NCI-H510A treated with DMSO at 0.1 percent for 48 hours (cell line): ENCODE measurements at places on chromosomes 2 and 18.

- peak; percentile 83 for DNase-seq
Measured at GRCh38 chr2:79512442-79513401, at the start of gene CTNNA2. Gene CTNNA2 (plus strand): TSS chr2:79513051.

DNA sequence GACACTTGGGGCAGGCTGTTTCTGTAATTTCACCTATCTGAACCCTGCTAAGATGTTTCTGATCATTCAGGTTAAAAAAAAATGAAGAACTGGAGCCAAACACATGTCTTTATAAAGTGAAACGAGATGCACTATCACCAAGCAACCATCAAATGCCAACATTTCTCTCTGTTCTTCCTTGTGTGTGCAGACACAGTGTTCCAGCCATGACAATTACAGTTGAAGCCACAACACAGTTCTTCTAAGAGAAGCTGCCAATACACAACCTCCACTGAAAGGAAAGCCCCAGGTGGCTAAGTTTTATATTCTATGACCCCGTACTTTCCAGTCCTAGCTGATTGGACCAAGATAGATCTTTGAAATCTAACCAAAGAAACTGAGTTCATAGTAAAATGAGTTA, 181.8 kb downstream of the RAD51AP2 start:
- no peak for DNase-seq

GRCh38 chr2:236535024-236535423, 34.6 kb upstream of the ACKR3 start:
- DNase-seq, result no peak

- DNase-seq, result no peak
Measured at GRCh38 chr2:134668821-134669220, 50.0 kb downstream of the TMEM163 start.

DNA sequence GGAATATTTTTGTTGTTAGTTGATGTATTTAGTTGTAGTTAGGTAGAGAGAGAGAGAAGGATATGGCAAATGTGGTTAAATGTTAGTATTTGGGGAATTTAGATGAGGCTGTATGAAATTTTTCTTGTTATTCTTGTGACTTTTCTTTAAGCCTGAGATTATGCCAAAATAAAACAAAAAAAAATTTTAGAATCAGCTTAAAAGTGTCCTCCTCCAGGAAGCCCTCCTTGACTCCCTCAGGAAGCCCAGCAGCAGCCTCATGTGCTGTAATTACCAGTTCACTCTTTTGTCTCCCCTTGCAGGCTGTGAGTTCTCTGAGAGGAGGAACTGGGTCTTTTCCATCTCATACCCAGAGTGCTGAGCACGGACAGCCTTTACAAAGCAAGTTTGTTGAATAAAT, 243.5 kb downstream of the TFCP2L1 start:
- DNase-seq, result no peak

DNA sequence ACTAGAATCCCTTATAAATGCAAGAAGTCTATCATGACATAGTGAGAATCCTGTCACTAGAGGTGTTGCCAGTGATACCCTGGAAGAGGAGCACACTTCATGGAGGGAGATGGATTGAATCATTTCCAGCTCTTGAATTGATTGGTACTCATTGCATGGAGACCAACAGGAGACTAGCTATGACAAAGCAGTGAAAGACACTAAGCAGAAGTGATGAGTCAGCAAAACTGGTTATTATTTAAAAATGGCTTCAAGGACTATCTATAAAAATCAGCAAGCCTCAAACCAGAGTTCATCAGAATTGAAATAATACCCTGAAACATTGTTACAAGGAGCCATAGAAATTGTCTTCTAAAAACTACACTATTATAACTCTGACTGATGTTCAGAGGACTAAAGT, 200.3 kb downstream of the PDE11A start:
- no peak for DNase-seq

GRCh38 chr18:3624935-3625741, 175.2 kb downstream of the TGIF1 start:
- DNase-seq, result no peak

- no peak for DNase-seq
Measured at GRCh38 chr2:171541202-171541887, 19.1 kb downstream of the CYBRD1 start.

GRCh38 chr2:241312082-241312481, 3.4 kb downstream of the HDLBP start:
- DNase-seq, result no peak

- no peak for DNase-seq
Measured at GRCh38 chr18:78977637-78978348, 1.8 kb upstream of the SALL3 start.

GRCh38 chr2:9258501-9258900, 51.9 kb downstream of the ASAP2 start:
- DNase-seq, result no peak

DNA sequence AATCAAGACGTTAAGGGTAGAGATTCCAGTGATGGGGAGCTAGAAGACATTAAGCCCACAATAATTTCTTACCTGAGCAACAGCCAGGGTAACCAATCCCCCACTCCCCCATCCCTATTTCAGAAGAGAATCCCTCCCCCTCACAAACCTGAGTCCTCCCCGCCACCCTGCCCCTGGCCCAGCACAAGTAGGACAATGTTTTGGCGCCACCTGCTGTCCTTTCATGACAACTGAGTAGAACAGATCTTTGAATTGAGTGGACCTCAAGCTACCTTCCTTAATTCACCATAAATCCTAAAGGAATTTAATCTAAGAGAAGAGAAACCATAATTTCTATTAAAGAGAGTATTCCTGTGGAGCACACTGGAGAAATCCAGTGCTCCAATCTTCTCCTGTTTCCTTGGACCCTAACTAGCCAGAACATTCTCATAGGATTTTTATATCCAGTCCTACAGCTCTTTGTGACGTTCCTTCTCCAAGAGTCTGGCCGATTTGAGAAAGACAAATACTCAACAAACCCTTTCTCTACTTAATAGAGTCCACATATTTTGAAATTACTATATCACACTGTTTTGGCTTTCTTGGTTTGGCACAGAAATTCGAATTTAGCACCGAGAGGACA, 41.1 kb downstream of the NHEJ1 start:
- DNase-seq, result peak; percentile 58

GRCh38 chr2:192615105-192615504, 420.4 kb upstream of the TMEFF2 start:
- no peak for DNase-seq

DNA sequence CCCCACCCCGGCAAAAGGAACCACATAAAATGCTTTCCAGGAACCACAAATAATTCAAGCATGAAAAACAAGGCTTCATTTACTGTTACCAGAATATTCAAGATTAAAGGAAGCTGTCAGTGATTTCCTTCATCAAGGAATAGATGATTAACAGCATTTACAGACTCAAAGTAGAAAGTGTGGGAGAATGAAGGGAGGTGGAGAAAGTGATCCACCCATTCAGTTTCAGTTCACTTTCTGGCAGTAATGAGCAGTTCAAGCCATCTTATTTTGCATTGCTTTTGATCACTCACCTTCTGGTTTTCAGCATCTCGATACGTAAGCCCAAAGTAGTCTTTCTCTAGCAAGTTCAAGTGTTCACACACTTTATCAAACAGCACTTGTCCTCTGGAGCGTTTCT, 99.0 kb downstream of the EPB41L3 start:
- DNase-seq, result no peak

GRCh38 chr2:219109471-219109870, 48.8 kb upstream of the IHH start:
- peak; percentile 10 for DNase-seq

- DNase-seq, result no peak
Measured at GRCh38 chr18:56161566-56162260, 476.7 kb downstream of the TXNL1 start.

DNA sequence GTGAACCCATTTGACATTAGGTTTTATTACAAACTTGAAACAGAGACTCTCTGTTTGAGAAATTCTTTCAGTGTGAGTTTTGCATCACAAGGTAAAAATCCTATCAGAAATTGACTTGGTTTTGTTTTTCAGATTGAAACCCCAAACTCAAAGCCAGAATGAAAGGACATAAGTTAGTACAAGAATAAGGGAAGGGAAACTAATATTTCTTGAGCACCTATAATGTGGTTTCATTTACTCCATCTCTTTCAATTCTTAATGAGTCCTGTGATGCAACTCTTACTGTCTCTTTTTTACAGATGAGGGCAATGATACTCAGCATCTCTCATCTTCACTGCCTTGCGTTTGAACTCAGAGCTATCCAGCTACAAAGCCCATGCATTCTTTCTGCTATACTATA, 210.0 kb upstream of the SIX3 start:
- no peak for DNase-seq

DNA sequence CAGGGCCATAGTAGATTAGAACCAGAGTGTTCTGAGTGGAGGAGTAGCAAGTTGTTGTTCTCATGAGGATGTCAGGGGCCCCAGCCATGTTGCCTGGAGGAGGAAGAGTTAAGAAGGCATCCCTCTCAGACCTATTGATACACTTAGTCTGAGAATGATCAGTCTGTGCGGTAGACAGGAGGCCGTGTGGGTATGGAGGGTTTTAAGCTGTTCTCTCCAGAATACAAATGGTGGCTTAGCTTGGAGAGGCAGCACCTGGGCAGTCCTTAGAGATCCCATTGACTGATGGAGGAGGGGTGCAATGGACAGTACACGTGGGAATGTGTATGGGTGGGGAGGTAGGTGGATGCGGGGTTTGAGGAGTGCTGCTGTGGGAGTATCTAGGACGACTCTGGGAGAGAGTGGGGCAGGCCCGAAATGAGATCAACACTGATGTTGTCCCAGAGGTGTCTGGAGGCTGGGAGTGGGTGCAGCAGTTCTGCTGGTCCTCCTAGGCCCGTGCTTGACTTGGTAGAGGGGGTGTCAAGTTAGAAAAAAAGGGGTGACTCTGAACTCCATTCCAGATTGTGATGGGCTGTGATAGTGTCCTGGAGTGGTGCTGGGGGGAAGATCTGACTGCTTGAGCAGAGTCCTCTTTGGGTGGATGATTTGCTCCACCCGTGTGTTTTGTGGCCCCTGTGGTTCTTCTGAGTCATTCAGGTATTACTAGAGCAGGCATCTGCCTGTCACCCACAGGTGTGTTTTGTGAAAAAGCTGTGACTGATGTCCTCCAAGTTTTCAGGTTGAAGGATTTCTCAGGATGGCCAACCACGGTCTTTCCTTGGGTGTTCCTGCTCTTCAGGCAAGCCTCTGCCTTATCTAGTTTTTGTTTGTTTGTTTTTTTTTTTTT, 44.7 kb downstream of the C2orf42 start:
- DNase-seq, result no peak

GRCh38 chr2:64525317-64525613, 1.1 kb downstream of the AFTPH start:
- DNase-seq, result no peak

- DNase-seq, result no peak
Measured at GRCh38 chr2:69939722-69940121, 21.7 kb downstream of the ASPRV1 start.

DNA sequence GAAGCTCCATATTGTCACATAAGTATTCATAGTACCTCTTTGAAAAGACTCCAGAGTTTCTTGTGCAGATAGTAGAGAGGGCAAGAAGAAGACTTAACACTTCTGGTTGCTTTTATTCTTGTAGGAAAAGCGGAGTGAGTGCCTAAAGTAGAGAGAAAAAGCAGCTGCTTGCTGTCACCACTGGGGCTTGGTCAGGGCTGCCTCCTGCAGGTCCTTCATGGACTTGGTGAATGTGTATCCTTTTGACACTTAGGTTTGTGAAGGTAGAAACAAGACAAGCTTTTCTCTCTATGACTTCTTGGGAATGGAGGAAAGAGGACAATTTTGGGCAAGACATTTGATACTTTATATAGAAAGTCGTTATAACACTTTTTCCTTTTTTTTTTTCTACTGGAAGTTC, 312.8 kb upstream of the FANCL start:
- DNase-seq, result no peak

GRCh38 chr2:38073211-38074057, 2.5 kb downstream of the CYP1B1 start:
- no peak for DNase-seq

GRCh38 chr2:2502201-2502549, 171.1 kb upstream of the MYT1L start:
- DNase-seq, result no peak

- DNase-seq, result peak; percentile 12
Measured at GRCh38 chr2:7962161-7962560, 719.7 kb upstream of the ID2 start.

GRCh38 chr18:41075212-41075611, 879.8 kb upstream of the PIK3C3 start:
- DNase-seq, result no peak

- DNase-seq, result no peak
Measured at GRCh38 chr2:202335791-202336467, 40.2 kb upstream of the BMPR2 start.
